ENCODE measurements at places on chromosomes 13 and 19.

DNA sequence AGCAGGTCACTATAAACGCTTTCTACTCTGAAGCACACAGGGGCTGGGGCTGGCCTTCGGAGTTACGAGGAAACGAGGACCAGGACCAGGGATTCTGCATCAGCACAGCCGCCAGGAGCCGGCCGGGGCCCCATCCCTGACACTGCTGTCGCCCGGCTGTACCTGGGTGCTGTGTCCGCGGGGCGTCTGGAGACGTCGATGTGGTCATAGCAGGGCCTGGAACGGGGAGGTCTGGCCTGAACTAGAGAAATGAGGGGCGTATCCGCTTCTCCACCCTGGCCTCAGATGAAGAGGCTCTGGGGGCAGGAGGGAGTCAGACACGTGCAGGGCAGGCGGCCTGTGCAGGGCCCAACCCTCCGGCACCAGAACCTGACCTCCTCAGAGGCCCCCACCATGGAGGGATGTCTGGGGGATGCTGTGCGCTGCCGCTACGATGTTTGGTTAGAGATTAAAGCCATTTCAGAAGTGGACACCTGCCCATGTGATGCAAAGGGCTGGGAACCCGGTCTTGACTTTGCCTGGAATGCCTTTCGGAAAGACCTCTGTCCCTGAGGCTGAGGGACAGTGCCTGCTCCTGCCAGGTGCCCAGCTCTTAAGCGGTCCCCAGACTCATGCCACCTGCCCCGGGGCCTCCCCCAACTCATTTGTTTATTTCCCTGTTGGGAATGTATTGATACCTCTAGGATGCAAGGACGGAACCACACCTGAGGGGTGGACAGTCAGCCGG is 21.4 kb downstream of the GAS6 start:
- DNase-seq: no peak

GRCh38 chr13:27679896-27680295 is 58.2 kb downstream of the POLR1D start:
- DNase-seq: no peak

DNA sequence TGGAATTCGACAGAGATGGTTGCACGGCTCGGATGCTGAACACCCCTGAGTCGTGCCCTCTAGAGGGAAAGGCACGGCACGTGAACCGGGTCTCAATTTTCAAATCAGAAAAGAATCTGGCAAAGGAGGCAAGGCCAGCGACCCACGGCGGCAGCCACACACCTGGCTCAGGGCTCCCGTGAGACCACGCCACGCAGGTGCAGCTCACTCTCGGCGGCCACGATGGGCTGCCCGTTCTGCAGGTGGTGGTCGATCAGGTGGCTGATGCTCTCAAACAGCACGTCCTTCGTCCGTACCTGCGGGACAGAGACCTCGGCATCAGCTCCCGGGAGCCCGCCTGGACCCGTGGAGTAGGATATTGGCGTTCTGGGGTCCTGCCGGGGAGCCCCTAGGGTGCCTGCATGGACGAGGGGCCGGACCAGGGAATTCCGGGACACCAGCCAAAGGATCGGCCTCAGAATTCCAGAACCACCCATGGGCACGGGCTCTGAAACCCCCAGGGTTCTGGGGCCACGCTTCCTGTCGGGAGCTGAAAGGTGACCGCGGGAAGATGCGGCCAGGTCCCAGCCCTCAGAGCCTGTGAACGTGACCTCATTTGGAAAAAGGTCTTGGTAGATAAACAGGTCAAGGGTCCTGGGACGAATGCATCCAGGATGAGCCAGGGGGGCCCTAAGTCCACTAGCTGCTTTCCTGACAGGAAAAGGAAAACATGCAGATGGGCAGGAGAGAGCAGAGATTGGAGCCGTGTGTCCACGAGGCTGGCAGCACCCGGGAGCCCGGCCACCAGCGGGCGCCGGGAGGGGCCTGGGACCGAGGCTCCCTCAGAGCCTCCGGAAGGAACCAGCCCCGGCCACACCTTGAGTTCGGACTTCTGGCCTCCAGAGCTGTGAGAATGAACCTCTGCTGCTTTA is 10.1 kb upstream of the C2CD4C start:
- DNase-seq: no peak

- DNase-seq: no peak
Observed at GRCh38 chr13:87168390-87168789, 502.8 kb upstream of the SLITRK5 start.

- DNase-seq: peak; percentile 83
Observed at GRCh38 chr13:78121459-78122348, 203.1 kb upstream of the EDNRB start.

- DNase-seq: no peak
Observed at GRCh38 chr19:29593869-29594268, 12.2 kb upstream of the POP4 start.

DNA sequence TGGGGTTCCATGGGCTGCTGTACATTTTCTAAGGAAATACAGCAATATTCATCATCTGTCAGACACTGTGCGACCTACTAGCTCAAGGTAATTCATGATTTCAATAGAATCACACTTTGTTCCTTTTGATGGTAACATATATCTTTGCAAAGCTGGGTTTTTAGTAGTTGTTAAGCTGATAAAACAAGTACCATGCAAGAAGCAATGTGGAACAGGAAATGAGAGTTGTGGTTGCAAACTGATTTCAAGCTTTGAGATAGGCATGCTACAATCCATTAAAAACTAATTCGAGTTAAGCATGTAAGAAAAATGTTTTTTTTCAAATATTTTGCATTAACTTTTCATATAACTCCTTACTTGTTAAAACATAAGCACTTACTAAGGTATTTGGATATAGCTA is 6.8 kb upstream of the MBNL2 start:
- DNase-seq: no peak

DNA sequence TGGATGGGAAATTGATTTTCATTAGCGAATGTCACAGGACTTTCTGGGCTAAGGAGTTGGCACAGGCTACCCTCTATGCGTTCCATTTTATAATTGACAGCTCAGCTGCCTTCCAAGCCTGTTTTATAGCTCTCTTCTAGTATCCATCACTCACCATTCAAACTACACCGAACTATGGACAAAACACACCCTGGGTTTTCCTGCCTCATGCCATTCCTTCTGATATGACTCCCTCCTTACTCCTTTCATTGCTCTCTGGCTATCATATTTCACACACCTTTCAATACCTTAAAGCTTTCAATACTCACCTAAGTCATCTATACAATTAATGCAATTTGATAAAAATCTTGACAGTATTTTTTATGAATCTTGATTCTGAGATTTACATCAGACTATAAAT is 181.3 kb downstream of the RAP2A start:
- no peak for DNase-seq

DNA sequence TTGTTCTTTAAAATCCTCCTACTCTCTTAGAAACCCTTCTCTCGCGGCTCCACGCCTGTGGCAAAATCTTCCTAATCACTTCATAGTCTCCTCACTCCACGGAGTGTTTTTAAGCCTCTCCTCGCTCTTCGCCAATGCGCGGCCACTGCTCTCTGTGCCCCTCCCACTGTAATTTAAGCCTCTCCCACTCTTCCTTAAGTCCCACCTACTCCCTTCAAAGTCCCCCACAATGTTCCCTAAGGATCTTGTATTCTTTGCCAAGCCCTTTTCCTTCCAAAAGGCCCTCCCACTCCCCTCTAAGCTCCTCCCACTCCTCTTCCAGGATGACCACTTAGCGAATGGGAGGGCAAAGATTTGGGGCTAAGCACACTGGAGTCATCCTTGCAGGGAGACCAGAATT is 1.3 kb downstream of the FIZ1 start:
- DNase-seq: no peak

DNA sequence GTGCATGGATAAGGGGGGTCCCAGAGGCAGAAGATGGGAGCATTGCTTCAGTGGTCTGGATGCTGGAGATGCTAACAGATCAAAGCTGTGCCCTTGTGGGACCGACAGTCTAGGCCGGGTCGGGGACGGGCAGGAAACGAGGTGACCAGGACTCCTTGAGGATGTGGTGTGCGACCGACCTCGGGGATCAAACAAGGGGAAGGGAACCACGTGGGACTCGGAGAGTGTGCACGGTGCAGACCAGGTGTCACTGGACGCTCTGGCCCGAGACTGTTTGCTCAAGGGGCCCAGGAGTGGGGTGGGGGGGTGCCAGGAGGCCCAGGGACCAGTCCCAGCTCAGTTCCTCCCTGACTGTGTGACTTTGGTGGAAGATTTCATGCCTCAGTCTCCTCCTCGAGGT is 6.0 kb downstream of the NFIC start:
- DNase-seq: no peak

DNA sequence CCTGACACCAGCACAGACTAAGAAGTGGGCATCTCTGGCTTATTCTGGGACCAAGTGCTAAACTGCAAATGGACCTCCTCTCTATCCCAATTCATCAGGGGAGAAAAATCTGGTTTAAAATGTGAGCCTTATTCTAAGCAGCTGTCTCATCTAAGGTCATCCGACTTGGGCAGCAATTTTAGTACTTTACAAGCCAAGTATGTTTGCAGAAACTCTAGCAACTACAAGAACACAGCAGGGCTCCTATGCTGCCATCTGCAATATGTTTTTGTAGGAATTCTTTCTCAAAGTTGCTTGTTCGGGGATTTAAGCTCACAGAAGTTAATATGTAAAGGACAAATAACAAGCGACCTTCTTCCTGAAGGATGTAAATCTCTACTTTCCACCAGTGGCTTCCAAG is 113.1 kb downstream of the FOXO1 start:
- no peak for DNase-seq

- DNase-seq: no peak
Observed at GRCh38 chr19:14408491-14409145, 10.5 kb downstream of the DDX39A start.

DNA sequence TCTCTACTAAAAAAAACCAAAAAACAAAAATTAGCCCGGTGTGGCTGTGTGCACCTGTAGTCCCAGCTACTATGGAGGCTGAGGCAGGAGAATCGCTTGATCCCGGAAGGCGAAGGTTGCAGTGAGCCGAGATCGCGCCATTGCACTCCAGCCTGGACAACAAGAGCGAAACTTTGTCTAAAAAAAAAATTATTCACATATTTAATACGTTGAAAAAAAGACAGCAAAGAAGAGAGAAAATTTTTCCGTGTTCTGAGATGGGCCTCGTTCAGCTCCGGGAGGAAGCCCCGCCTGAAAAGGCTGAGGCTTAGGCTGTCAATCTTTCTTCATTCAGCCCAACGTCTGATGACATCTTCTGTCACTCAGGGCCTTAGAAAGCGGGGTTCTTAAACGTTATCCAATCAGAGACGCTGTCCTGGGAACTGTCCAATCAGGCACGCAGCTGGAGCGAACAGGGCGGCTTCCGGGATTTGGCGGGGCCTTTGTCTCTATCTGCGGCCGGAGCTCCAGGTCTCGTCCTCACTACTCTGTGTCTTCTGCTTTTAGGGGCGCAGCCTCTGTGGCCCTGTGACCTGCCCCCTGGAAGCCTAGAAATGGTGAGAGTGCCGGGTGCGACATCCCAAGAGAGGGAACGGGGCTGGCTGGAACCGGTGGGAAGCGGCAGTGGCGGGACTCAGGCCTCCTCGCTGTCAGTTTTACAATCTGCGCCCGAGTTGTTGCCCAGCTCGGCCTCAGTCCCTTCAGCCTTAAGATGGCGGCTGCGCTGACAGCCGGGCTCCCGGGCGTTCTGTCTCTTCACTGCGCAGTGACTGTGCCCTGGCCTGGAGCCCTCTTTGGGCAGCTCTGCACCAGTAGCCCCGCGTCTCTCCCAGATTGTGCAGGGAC is at the start of gene ZNF726:
Gene ZNF726, plus strand, starts transcription at position 485 of the 885 bp plus-strand sequence. Its CDS starts 109 bp downstream, at position 594.
- peak; percentile 97 for DNase-seq

GRCh38 chr19:54478677-54479266 is 5.7 kb upstream of the CDC42EP5 start:
- peak; percentile 57 for DNase-seq

- no peak for DNase-seq
Observed at GRCh38 chr19:32138416-32138815, 207.0 kb upstream of the ZNF507 start.

DNA sequence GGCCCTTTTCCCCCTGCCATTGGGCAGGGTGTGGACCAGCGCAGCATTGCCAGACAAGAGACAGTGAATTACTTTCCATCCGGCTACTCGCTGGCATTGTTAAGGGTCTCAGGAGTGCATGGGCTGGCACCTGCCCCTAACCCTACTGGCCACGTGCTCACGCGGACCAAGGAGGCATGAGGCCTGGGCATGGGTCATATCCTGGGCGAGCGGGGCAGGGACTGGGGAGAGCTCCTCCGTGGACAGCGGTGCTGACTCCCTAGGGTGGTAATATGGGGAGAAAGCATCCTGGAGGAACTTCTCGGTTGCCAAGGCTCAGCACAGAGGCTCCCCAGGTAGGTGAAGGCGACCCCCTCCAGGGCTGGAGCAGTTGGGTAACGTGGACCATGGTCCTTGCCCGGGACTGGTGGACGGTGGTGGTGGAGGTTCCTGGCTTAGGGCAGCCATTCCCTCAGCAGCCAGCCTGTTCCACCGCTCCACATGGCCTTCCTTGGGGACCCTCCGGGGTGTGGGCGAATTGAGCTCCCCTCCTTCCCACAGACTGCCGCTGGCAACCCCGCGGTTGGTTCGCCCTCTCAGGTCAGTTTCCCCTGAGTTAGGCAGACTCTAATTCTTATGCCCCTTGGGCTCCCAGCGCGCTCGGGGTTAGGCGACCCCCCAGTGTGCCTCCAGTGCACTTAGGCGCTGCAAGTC is 465.1 kb downstream of the SLITRK5 start:
- no peak for DNase-seq

DNA sequence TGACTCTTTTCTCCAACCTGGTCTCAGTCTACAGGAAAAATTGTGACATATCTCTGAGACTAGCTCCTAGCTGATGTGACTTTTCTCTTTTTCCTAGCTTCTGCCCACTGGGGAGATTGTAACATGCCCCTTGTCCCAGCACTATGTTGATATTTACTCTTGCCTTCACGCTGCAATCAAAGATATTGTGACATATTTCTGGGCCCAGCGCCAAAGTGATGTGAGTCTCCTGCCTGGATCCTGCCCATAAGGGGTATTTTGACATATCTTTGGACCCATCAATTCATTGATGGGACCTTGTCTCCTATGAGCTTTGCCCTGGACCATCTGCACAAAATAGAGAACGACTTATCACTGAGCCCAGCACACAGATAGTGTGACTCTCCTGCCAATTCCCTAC is 41.1 kb downstream of the ZNF729 start:
- DNase-seq: no peak

DNA sequence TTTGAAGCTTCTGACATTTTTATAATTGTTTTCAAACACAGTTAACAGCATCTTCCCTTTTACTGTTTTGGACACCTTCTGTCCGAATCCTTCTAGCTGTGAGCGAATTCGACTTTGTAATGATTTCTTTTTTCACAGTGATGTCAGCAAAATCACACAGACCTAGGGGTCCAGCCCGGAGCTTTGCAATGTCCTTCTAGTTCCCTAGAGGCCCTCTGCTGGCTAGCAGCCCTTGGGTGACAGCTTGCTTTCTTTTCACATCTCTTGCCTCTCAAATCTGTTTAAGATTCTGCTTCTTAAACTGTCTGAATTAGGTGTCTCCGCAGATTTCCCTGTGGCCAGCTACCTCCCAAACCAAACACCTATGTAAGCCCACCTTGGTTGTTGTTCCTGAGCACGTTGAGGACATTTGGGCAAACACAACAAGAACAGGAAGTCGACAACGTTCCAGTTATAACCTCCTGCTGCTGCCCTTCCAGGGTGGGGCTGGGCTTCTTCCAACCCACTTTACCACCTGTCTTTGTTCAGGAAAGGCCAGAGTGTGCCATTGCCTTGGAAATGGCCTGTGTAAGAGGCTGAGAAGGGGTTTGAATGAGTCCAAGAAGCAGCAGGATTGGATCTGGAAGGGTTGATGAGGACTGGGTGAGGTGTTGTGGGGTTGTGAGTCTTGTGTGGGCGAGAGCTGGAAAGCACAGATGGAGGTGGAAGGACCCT is 123.1 kb downstream of the ATP8A2 start:
- DNase-seq: no peak

- no peak for DNase-seq
Observed at GRCh38 chr13:18991060-18991459, 190.6 kb downstream of the TUBA3C start.

Data from muscle of back (tissue), 13 donors.